ENCODE measurements at places on chromosomes 7 and 10.

DNA sequence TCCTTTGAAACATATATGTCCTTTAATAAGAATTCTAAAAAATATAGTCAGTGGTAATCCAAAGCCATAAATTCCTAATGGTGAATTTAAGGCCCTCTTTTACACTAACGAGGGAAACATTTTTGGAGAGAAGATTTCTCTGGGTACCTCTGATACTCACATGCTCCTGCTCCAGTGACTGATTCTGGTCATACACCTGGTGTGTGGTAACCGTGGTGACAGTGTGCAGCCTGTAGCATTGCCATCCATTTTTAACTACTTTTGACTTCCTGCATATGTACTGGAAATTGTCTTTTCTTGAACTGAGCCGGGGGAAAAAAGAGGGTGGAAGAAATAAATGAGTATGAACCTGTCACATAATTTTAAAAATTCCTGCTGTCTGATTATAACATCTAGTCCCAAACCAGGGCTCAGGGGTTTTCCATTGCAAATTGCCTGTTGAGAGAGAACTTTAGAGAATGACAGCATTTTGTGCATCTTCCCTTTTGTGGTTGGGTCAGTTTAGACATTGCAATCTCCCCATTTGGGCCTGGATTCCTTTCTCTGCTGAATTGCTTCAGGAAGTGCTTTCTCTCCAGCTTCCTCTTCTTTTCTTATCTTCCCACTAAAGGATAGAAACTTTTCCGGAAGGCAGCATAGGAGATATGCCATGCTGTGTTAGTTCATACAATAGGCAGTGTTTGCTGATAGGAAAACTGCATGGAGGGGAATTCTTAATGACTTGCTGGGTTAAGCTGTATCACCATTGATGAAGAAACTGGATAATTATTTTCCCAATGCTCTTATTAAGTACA lies 125.5 kb downstream of the GRM3 start:
- DNase-seq, result no peak

DNA sequence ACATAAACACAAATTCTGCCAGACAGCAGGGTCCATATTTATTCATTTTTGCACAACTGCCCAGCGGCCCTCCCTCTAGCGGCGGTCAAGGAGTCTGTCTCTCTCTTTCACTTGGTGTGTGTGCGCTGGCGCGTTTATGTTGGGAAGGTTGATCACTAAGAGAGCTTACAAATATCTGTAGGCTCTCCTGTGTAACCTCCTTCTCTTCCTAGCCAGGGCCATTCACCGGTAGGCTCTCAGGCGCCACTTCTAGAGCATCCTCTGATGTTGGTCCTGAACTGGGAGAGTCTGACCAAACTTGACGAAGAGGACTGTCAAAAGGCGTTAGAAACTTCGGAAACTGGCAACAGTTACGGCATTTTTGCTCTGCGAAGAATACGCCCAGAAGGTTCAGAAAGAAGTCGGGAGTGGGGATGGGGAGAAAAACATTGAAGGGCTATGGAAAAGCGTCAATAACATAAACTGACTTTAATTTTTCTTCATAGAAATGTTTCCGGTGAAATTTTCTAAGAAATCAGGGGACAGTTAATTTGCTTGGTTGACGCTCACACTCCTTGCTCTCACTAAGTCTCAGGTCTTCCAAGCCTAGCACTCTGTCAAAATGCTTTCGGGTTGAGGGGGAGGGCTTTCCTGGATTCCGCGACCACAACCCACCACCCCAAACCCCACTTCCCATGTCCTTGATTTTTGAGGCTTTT lies 731.1 kb downstream of the ZWINT start:
- DNase-seq, result peak; percentile 46

GRCh38 chr10:4183761-4184261 lies 398.8 kb upstream of the KLF6 start:
- DNase-seq, result no peak

DNA sequence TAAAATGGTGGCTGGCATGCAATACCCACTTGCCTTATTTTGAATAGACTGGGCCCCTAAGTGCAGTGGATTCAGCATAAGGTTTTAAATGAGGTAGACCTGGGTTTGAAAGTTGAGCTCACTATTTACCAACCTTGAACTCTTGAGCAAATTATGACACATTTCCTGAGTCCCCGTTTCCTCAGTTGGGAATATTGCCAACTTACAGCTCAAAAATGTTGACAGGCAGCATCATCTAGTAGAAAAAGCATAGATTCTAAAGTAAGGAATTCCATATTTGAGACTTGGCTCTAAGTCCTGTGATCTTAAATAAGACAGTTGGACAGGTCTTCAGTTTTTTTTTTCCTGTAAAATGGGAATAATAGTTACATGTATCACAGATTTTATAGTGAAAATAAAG lies 305.5 kb downstream of the ACTR3B start:
- DNase-seq, result no peak

DNA sequence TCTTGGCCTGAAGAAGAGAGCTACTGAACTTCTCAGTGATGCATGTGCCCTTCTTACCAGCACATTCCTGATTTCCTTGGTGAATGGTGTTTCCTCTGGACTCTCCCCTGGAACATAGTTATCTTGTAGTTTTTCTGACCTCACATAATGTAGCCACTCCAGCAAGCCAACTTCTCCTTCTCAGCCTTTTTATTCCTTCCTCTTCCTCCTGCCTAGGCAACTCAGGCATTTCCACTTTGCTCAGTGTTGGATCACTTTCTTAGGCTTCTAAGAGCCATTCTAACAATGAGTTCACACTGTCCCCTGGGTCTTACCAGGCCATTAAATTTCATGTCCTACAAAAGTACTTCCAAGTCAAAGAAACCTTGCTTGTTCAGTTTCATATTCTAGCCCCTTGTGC lies 3.6 kb upstream of the PTTG1IP2 start:
- no peak for DNase-seq

DNA sequence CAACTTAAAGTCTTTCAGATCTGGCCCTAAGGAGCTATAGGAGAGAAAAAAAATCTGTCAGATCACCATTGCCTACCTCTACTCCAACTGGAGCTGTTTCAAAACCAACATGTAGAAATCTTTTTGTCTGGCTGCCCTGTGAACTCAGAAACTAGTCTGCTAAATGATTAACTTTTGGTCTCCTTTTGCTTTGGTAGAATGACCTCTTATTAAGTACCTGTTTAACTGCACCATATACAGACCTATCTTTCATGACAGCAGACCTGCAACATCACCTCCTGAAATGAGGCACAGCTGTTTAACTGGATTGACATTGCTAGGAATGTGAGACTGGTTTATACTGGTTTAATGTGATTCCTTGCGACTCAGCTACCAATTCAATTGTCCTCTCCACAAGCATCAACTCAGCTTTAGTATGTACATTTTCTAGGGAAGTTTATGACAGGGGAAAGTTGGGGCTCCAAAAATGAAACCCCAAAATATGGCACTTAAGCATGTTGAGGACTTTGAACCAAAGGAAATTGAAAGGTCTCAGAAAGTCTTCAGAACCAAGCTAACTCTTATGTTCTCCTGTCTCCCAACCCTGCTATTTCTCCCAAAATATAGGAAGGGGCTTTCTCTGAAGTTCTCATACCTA lies 1.8 kb downstream of the CYP3A43 start:
- DNase-seq, result no peak

DNA sequence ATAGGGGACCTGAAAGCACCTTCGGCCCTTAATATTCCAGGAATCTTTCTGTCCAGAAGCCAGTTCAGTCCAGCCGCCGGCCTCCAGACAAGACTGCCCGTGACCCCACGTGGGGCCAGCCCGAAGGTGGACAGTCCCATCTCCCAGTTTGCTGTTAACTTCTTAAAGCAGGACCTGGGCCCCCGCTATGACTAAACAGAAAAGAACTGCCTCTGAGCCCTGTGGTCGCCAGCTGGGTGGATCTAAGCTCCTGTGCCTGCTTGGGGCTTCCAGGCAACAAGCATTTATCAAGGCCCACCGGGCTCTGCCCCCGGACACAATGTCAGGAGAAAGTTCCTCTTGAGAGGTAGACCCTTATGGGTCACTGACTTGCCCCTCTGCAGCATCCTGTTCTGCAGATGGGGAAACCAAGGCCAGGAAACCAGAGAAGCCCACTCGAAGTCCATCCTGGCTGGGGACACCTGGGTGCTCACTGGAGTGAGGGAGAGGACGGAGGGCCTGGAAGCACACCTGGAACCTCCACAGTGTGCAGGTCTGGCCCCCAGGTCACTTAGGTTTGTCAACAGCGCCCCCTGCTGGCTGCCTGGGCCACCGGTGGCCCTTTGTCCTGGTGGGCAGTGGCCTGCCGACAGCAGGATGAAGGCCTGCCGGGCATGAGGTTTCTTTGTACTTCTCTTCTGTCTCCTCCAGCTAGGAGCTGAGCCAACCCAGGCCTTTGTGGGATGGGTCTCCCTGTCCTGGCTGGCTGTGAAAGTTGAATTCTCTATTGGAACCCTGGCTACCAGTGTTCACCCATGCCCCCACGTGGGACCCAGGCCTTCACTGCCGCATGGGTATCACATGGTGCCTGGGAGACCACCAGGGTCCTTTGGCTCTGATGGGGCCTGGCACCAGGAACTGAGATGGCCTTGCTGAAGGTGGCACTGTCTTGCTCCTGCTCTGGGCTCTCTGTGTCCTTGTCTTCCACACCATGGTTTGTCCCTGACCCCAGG lies 128.0 kb downstream of the ZMIZ1 start:
- DNase-seq, result peak; percentile 83

GRCh38 chr10:103921248-103921647 lies 3.3 kb upstream of the STN1 start:
- DNase-seq, result no peak

DNA sequence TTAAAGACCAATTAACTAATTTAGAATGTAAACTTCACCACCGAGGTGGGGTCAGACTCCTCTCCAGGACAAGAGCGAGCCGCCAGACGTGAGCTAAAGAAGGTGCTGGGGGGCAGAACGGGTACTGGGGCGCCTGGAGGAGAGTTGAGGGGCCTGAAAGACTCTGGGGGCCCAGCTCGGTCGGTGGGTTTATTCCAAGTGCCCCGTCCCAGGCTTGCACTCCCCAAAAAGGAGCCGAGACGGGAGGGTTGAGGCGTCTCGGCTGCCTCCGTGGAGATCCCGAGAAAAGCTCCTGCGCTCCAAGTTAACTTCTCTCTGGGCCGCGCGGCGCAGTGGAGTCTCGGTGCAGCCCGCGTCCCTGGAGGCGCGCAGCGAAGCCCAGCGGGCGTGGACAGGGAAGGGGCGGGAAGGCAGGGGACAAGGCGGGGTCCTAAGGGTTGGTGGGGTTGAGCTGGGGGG lies 553.3 kb downstream of the TFEC start:
- DNase-seq, result no peak

DNA sequence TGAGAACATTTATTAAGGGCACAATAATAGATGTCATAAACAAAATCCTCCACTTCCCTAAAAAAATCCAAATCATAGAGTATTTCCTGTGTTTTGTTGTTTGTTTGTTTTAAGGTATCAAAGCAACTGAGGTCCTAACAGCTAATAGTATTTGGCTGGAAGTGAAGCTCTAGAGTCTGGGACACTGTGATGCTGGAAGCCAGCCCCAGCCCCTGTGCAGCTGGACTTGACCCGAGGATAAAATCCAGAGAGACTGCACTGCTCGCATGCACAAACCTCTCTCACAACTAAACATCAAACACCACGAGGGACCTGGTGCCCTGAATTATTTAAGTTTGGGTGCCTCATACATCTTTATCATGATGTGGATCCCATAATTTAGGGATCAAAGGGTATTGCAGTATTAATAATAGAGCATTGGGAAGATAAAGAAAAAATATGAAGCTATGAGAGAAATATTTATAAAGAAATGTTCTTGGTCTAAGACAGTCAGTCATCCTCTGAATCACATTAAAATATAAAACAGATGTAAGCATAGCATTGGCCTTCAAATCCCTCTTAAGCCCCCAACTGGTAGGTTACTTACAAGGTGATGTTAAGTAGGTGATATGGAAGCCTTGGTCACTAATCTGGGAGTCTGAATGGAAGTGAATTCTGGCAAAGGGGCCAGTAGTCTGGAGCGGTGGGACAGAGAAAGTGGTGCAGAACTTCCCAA lies 44.4 kb downstream of the CUBN start:
- no peak for DNase-seq

DNA sequence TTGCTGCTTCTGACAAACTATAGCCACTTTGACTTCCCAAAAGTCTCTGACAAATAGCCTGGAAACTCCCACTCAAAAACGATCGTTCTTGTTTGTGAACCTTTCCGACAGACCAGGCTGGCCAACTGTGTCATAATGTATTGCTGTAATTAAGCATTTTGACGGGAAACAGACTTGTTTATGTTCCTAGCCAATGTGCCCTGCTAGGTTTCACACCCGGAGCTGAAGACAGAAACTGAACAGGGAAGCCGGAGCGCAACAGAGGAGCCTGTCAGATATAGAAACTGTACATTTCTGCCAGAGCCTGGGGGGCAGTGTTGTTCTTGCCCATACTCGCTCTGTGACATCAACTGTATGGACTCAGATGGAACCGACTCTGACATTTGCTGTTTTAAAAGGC lies 55.3 kb upstream of the C7orf33 start:
- DNase-seq, result peak; percentile 49

DNA sequence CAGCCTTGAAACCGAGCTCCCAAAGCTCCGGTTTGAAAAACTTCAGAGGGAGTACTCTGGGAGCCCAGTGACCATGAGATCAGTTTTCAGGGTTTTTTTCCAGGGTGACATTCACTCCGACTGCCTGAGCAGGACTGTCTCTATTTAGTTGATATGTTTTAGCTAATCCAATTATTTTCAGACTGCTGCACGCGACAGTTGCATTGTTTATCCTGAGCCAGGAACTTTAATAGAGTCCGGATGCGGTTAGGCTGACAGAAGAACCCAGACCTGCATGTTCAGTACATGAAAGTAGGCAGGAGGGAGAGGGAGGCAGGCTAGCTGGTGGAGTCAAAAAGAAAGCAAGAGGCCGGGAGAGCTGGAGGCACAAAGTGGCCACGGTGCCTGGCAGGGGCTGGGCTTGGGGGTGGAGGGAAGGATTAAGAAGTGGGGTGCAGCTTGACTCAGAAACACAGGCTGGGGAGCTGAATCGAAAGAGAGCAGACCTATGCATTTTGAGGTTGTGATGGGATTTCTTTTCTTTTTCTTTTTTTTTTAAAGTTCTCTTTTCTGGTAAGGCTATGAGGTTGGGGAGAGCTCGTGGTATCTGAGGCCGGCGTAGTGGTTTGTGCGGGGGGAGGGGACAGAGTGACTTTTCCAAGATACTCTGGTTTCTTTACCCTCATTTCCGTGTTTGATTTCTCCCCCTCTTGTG lies 5.7 kb downstream of the GATA3 start:
- DNase-seq, result peak; percentile 64

GRCh38 chr10:123194056-123194455 lies 39.9 kb downstream of the BUB3 start:
- no peak for DNase-seq

DNA sequence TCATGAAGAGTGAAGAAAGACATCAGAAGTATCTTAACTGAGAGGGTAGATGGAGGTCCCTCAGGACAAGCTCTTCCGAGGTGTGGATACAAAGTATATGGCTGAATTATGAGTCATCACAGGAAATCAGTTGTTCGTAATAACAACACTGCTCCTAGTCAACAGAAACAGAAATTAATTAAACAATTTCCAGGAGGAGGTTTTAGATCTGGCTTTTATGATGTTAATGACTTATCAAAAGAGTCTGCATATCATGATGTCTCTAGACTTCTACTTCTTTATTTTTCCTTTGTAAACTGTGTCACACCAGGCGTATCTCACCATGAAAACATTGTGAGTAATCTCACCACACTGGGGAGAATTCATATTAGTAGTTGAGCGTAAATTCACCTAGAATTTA lies 31.2 kb downstream of the OSBPL3 start:
- peak; percentile 17 for DNase-seq

Measured in GM13977 (cell line).